Left renal cortex interstitium (tissue), 4 donors: ENCODE measurements at places on chromosomes 1 and 21.

DNA sequence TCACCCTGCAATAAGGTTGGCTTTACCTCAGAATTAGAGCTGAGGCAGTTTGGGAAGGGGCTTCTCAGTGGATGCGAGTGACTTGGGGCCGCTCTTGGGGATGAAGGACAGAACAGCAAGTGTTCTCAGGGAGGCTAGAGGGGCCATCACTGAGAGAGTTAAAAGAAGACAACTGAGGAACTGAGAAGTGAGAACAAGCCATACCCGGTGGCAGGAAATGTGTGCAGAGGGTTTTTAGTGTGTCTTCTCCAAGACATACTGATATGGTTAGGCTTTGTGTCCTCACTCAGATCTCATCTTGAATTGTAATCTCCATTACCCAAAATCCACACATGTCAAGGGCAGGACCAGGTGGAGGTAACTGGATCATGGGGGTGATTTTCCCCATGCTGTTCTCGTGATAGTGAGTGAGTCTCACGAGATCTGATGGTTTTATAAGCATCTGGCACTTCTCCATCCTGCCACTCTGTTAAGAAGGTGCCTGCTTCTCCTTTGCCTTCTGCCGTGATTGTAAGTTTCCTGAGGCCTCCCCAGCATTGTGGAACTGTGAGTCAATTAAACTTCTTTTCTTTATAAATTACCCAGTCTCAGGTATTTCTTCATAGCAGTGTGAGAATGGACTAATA lies 75.8 kb downstream of the PCBP3 start:
- DNase-seq = no peak

DNA sequence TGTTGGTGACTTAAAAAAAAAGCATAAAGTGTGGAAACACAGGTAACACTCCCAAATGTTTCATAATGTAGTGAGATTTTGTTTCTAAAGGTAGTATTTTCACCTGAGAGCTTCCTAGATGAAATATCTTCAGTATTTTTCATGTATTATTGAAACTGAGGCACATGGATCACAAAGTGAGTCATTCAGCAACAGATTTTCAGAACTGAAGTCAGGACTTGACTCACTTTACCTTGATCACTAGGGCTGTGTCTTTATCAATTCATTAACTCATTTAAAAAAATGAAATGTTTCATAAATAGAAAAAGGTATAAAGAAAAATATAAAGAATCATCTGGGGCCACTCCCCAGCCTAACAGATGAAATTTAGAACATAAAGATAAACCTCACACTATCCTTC lies 66.5 kb upstream of the RCC1 start:
- no peak for DNase-seq

- no peak for DNase-seq
These were observed 39.5 kb downstream of the PDPN start for GRCh38 chr1:13623021-13623637.

- DNase-seq = no peak
These were observed 55.4 kb downstream of the ARHGEF10L start for GRCh38 chr1:17594690-17595601.

DNA sequence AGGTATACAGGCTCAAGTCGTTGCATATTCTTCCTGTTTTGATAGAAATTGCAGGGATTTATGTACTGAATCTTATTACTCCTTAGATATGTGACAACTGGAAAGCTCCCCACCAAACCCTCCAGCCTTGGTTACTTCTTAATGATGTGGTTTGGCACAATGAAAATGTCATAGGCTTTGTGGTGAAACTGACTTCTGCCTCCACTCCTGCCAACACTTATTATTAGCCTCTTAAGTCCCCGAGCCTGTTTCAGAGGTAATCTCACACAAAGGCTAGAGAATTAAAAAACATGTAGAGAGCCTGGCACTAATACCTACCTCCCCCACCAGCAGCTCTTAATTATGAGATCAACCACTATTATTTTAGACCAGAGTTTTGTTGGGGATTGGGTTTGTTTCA lies 4.2 kb downstream of the COX20 start:
- DNase-seq = no peak

GRCh38 chr1:58434181-58434580 lies 112.3 kb downstream of the OMA1 start:
- no peak for DNase-seq

DNA sequence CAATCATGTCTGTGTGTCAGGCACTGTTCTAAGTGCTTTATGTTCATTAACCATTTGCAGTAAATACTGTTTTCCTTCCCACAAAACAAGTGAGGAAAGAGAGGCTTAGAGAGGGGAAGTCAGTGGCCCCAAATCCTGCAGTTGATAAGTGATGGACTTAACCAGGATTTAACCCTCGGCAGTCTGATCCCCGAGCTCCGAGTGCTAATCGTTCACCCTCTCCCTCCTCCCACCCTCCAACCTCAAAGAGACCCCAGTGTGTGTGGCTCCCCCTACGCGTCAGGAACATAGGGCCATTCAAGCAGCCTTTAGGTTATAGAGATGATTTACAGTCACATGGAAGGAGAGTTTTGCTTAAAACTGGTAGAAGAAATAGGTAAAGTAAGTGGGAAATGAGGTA lies 47.2 kb downstream of the SCCPDH start:
- no peak for DNase-seq

- no peak for DNase-seq
These were observed 113.1 kb upstream of the SLC45A1 start for GRCh38 chr1:8204826-8205225.

- no peak for DNase-seq
These were observed 26.2 kb downstream of the RASAL2 start for GRCh38 chr1:178120088-178120487.

DNA sequence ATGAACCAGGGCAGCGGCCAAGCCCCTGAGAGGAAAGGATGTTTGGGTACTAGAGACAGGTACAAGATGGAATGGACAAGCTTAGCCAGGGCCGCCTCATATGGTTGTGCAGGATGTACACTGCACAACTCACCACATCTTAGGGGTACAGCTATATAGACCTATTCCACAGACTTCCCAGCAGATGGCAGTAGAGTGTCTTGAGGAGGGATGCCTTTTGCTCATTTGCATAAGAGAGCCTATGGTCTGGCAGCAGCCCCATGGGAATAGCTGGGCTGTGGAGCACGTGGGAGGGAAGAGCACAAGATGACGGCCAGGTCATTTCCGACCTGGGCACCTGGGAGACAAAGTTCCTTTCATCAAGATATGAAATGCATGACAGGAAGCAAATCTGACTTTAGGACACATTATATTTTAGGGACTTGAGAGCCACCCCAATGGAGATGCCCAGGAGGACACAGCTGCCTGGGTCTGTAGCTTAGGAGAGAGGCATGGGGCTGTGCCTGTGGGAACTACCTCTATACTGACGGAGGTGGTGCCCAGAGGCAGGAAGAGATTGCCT lies 215.5 kb downstream of the KCNJ6 start:
- no peak for DNase-seq

DNA sequence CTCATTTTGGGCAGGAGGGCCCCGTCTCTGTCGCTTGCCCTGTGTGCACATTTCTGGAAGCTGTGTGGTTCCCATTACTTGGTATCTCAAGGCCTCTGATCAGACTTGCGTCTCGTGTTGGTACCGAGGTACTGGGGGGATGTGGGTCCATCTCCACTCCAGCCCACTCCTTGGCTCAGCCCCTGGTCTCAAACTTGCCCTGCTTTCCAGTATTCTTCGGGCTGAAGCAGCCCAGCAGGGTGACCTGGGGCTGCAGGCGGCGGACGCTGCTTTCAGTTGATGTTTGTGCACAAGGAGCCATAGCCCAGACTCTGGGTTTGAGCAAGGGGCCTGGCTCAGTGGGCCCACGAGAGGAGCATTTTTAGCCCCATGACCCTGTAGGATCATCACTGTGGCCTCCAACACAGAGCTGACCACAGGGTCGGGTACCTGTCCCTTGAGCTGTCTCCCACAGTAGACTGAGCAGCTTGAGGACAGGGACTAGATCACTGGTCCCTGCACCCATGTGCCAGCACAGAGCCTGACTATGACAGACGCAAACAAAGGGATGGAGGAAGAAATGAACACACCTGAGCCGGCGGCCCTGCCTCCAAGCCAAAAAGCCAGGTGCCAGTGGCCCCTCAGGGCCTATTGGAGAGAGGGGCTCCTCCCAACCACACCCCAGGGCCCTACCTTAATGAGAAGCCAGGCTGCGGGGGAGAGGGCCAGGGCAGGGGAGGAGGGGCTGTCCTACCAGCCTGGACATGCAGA lies 46.8 kb downstream of the CHD5 start:
- DNase-seq = no peak

DNA sequence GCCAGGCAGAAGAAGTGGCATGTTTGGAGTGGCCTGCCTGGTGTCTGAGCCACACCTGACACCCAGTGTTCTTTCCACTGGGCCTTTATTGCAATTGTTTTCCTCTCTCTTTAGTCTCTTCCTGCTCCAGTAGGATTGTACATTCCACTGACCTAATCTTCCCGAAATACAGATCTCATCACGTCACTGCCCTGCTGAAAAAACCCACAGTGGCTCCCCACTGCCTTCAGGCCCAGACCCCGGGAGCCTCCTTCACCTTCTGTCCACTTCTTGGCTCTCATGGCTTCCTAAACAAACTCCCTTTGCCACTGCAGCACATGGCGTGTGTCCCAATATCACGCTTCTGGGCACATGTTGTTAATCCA lies 25.3 kb upstream of the ATP5PO start:
- DNase-seq = no peak

GRCh38 chr1:217078959-217079358 lies 355.7 kb upstream of the ESRRG start:
- DNase-seq = no peak

GRCh38 chr1:226974544-226975258 lies 34.6 kb downstream of the COQ8A start:
- no peak for DNase-seq

GRCh38 chr1:91608876-91609275 lies 108.2 kb downstream of the CDC7 start:
- no peak for DNase-seq

DNA sequence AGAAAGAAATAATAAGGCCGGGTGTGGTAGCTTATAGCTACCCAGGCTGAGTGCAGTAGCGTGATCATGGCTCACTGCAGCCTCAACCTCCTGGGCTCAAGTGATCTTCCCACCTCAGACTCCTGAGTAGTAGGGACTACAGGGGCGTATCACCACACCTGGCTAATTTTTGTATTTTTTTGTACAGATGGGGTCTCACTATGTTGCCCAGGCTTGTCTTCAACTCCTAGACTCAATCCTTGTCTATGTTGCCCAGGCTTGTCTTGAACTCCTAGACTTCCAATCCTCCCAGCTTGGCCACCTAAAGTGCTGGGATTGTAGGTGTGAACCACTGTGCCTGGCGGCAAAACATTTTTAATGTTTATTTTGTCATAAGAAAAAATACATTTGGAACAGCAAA lies 30.5 kb downstream of the MIXL1 start:
- DNase-seq = no peak

- DNase-seq = no peak
These were observed 68.7 kb upstream of the C1orf105 start for GRCh38 chr1:172351754-172352161.

DNA sequence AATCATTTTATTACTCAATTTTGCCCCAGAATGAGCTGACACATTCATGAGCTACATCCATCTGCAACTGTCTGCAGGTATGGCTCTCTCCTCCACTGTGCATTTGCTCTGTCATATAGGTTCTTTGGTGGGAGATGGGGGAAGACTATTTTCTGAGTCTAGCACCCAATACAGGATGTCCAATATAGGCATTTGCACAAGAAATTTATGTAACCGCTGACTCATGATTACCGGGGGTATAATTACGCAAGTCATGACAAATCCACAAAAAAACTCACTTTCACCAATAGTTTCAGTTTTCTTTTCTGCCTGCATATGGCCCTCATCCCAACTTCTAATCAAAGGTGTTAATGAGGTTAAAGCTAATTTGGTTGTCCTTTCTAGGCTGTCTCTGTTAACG lies 17.5 kb upstream of the VSIG8 start:
- no peak for DNase-seq

DNA sequence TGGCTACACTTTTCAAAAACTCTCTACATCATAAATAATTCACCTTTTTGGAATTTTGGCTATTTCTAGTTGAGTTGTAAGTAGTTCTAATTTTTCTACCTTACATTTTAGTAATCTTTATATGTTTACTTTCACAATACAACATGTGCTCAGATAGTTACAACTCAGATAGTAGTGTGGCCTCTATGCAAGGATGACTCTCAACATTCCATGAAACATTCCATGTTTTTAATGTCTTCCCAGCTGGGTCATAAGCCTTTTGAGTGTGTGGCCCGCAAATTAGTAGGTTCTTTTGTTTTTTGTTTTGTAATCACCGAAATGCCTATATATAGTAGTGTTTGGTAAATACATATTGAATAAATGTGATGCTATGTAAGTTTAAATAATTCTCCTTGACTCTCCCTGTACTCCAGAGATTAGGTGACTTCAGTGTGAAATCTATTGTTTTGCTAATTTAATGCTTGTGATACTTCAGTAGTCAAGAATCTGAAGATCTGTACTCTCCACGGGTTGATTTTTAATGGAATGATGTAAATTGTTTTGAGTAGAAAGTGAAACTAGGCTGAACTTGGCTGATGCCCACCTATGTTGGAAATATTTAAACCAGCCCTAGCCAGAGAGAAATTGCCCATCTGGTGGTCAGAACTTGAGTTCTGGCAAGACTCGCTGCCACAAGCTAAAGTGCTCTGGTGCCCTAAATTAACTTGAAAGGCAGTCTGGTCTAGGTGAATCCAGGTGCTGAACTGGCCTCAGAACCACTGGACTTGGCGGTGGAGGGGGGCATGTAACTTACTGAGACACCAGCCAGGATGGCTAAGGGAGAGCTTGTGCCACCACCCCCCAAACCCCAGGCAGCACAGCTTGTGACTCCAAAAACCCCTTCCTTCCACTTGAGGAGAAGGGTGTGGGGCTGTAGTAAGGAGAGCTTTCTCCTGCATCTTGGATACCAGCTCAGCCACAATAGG lies 165.6 kb downstream of the USP25 start:
- no peak for DNase-seq

DNA sequence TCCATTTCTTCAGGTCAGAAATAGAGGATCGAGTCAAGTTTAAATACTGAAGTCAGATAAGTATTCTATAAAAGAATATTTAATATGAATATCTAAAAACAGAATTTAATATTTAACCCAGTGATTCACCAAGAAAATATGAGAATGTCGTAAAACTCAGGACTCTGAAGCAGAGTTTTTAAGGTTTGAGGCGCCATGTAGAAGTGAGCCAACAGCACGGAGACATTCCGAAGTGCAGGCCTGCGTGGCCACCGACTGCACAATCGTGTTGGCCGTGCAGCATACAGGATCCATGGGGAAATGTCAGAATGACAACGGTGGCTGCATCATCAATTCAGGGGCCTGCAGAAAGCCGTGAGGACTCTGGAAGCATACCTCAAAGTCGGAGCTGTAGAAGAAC lies 23.4 kb downstream of the MRAP start:
- DNase-seq = no peak

- DNase-seq = no peak
These were observed 94.4 kb downstream of the NAV1 start for GRCh38 chr1:201633297-201633696.
